Placental epithelial cell (primary cell): ENCODE measurements at places on chromosomes 13 and 19. TPM values are rescaled to one million over a fixed set of nuclear protein-coding genes. Genes with fewer than 3 reads are reported as not detected.

The KLK8 gene
- total RNA-seq, result 0.39 TPM in 1 of 2 replicates, not detected in the other

The PHLDB3 gene
- 24.8 and 45.5 TPM in 2 replicates for total RNA-seq

The LILRA1 gene
- total RNA-seq, result under 0.01 TPM in 1 of 2 replicates, not detected in the other

The IRGQ gene
- 16.9 and 18.5 TPM in 2 replicates for total RNA-seq

The ADAMTS10 gene
- total RNA-seq, result 0.22 and 16.9 TPM in 2 replicates

The A1BG gene
- total RNA-seq, result 0.79 TPM in 1 of 2 replicates, not detected in the other
